ENCODE measurements at places on chromosomes 5 and 9.

DNA sequence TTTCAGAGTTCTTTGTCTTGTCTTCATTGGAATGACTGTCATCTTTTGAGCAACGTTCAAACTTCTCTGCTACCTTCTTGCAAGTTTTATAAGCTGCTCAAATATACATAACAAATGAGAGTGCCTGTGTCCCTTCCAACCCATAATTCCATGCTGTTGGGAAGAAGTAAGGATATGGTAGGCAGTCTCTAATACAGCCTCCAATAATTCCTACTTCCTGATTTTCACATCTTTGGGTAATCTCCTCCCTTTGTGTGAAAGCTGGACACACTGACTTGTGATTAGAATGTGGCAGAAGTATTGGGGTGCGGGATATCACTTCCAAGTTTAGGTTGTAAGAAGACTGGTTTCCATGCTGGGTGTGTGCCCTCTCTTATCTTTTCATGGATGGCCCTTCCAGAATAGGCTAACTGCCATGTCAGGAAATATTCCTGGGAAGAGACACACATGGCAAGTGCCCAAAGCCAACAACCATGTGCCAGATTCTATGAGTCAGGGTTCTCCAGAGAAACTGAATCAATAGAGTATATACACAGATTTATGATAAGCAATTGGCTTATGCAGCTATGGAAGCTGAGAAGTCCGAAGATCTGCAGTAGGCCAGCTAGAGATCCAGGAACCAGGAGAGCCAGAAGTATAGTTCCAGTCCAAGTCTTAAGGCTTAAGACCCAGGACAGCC, 531.3 kb downstream of the NTRK2 start:
- no peak for DNase-seq

GRCh38 chr5:76789991-76790581, 28.7 kb upstream of the F2RL1 start:
- no peak for DNase-seq

DNA sequence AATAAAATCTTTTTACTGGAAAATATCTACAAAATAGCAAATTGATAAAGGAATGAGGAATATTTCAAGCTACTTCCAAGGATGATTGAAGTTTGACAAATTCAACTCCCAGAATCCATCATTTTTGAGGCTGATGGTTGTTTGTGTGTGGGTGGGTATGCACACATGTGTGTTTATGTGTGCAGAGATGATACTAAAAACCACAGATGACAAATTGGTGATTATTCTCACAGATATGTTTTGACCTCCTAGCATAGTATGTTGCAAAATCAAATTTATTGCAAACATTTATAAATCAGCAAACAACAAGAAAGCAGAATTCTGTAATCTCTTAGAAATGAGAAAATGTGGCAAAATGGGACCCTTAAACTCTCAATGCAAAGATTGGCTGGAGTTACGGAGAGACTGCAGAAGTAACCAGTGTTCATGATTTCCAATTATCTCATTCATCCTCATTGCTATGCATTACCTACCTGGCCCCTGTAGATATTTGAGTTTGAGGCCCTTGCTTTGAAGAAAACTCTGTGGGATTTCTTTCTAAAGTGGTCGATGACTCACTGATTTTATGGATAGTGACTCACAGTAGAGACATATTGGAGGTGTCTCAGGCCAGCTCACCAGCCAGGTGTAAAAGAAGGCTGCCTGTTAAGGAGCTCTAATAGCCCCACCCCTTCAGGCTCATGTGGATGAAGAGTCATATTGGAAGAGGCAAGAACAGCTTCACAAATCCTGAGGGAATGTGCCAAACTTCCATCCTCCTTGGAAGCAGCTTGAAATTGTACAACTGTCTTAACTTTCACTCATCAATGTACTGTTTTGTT, 44.6 kb upstream of the TMC1 start:
- no peak for DNase-seq

DNA sequence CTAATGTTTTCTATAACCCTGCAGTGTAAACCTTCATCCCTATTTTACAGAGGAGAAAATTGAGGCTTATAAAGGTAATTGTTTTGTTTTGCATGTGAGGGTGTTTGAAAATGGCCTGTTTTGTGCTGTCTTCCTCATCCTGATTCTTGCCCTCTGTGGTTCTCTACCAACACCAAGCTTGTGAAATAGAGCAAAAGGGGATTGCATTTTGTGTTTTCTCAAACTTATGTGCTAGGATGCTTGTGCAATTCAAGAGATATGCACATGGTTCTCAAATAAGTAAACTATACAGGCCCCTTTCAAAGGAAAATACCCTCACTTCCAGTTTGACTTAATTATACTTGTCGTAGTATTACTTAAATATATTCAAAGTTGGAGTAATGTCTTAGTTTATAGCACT, 17.2 kb downstream of the PAM start:
- DNase-seq = no peak

GRCh38 chr5:151214614-151215545, 9.0 kb downstream of the CCDC69 start:
- DNase-seq = no peak

- DNase-seq = no peak
Observed at GRCh38 chr5:15526413-15526812, 26.4 kb downstream of the FBXL7 start.

GRCh38 chr5:150541895-150542294, 34.0 kb downstream of the NDST1 start:
- DNase-seq = no peak

DNA sequence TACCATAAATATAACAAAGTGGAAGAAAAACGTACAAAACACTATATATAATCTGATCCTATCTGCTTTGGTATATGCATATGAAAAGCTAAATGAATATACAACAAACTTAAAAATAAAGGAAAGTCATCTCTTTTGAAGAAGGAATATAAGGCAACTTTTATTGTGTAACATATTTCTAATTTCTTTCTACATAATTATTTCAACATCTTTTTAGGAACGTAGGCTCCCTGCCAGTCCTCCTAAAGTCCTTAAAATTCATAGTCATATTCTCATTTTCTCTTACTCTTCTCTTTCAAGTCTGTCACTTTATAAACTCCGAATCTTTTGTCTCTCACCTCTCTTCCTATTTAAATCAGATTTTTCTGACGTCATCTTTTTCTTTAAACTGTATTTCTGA, 9.6 kb downstream of the DEPDC1B start:
- DNase-seq = no peak

DNA sequence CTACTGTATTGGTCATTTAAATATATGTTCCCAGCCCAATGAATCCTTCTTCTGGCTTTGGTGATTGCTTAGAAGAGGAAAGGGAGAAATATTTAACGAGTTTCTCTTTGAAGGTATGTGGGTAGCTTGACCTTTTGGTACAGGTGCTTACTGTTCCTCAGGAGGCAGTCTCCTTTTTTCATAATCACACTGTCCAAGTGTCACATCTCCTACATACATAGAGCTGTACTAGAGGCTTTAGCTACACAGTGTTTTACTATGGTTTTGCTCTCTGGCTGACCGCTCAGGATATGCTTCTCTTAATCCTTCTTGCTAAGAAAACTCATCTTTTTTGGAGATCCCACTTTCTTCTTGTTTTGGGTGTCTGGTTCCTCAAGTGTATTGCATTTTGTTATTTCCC, 6.9 kb downstream of the ERBIN start:
- DNase-seq = no peak

DNA sequence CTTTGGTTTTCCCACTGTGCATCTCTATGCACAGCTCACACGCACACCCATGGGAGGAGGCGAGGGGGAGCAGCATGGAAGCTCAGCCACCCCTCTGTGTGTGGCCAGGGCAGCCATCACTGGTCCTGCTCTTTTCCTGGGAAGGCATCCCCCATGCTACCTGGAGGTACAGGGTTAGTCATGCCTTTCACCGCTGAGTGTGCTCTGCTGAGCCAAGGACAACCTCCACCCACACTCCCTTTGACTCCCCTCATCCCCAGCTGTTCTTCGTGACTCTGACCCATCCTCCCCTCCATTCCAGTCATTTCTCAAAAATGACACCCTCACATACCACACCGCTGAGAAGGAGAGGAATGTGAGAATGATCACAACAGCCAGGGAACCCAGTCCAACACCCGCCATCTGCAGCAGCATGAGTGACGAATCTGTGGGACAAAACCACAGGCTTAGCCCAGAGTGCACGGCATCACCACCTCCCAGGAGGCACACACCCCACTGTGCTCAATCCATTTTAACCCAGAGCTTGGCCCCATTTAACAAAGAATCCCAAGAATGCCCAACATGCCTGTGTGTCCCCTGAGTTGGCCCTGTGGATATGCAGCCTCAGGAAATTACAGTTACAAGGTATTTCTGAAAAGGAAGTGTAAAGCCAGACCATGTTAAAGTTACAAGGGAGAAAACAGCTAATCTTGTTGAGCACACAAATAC, 133.4 kb downstream of the SUSD1 start:
- DNase-seq = no peak

GRCh38 chr9:104350541-104350940, 153.5 kb upstream of the OR13F1 start:
- no peak for DNase-seq

DNA sequence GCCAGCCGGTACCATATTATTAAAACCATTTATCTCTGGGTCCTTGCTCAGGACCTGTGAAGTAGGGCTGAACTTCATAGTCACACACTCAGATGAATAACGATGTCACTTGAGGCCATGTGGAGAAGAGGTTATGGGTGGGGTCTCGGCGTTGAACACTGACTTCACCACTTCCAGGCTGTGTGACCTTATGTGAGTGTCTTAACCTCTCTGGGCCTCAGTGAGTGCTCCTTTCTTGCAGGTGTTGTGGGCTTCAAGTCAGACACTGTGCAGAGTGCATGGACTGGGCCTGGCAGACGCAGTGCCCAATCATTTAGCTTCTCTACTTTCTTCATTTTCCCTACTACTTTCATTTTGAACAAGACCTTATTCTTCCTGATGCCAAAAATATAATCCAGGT, 278.8 kb downstream of the PBX3 start:
- no peak for DNase-seq

- DNase-seq = no peak
Observed at GRCh38 chr9:128175726-128176125, 15.6 kb downstream of the CIZ1 start.

GRCh38 chr9:19375538-19375937, 4.5 kb downstream of the RPS6 start:
- DNase-seq = no peak

DNA sequence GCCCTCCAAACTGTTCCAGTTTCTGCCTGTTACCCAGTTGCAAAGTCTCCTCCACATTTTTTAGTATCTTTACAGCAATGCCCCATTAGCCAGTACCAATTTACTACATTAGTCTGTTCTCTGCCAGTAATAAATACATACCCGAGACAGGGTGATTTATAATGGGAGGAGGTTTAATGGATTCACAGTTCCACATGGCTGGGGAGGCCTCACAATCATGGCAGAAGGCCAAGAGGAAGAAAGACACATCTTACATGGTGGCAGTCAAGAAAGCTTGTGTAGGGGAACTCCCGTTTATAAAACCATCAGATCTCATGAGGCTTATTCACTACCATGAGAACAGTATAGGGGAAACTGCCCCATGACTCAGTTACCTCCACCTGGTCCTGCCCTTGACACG, 600.7 kb upstream of the CDH6 start:
- no peak for DNase-seq

DNA sequence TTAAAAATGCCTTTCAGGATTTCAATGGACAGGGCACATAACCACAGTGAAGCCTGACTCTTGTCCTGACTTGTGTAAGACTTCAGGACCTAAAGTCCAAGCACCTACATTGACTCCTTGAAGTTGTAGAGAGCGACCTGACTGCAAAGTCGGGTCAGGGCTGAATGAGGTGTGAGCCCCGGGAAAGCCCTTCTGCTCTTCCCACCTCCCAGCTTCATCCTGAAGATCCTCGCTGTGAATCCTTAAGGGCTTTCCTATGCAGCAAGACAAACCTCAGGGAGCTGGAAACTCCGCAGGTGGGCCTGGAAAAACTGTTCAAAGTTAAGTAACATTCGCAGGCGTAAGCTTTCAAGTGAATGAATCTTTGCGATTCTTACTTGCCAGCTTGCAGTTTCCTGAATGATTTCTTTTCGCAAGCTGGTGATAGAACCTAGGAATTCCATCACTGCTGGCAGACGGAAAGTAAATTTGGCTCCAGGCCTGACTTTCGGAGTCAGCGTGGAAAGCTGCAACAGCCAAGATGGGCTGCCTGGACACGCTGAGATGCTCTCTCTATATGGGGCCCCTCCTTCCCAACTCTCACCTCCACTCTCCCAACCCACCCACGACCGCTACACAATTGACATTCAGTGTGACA, 10.9 kb downstream of the SEMA5A start:
- no peak for DNase-seq

DNA sequence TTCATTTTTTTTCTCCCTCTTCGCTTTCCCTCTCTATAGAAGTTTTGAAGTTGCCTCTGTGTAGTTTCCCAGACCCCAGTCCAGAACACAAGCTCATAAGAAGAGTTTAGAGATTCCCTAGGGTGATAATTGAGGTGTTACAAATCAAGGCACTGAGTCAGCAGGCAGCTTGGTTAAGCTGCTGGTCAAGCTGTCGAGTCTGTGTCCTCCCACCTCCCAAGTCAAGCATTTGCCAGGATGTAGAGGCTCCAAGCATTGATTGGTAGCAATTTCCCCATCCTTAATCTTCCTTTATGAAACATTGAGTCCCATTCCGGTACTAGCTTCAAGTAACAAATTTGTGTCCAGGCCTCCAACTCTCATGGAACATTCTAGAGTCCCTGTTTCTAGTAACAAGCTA, 47.5 kb upstream of the SLC1A1 start:
- DNase-seq = no peak

- DNase-seq = no peak
Observed at GRCh38 chr5:143748516-143748915, 63.4 kb upstream of the HMHB1 start.

- DNase-seq = no peak
Observed at GRCh38 chr5:159800131-159800840, 116.0 kb upstream of the ADRA1B start.

- no peak for DNase-seq
Observed at GRCh38 chr5:135930949-135931295, 23.9 kb downstream of the LECT2 start.

GRCh38 chr5:175253597-175253996, 190.4 kb downstream of the DRD1 start:
- DNase-seq = no peak

DNA sequence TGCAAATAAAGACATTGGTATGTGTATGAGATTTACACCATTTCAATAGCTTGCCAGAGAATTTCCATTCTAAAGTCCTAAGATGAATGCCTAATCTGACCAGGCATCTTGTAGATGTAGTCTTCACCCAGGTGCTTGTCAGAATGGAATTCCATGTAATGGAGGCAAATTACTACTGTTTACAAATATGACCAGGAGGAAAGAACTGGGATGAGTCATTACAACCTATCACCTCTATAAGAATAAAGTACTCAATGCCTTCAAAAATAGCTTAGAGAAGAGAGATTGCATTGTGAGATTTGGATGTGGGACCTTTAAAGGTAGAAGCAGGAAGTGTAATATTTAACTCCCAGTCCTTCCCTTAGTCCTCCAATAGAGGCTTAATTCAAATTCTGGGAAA, 507.0 kb upstream of the PTGER4 start:
- no peak for DNase-seq

DNA sequence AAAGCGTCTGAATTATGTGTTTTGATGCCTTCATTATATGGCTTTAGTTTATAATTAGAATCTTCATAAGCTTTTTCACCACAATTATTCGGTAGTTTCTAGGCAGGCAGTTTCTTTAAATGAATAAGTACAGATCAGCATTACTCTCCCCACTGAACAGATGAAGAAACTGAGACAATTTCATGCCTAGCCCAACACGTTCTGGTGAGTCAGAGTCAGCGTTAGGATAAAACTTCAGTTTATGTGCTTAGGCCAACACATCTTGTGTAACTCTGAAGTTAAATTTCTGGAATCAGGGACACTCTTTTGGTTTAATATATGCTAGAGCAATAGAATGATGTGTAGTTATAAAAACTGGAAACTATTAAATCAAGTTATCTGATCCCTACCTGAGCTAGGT, 186.7 kb upstream of the ELL2 start:
- DNase-seq = no peak
